NCI-H774 (cell line): ENCODE measurements at places on chromosomes 16 and 17.

DNA sequence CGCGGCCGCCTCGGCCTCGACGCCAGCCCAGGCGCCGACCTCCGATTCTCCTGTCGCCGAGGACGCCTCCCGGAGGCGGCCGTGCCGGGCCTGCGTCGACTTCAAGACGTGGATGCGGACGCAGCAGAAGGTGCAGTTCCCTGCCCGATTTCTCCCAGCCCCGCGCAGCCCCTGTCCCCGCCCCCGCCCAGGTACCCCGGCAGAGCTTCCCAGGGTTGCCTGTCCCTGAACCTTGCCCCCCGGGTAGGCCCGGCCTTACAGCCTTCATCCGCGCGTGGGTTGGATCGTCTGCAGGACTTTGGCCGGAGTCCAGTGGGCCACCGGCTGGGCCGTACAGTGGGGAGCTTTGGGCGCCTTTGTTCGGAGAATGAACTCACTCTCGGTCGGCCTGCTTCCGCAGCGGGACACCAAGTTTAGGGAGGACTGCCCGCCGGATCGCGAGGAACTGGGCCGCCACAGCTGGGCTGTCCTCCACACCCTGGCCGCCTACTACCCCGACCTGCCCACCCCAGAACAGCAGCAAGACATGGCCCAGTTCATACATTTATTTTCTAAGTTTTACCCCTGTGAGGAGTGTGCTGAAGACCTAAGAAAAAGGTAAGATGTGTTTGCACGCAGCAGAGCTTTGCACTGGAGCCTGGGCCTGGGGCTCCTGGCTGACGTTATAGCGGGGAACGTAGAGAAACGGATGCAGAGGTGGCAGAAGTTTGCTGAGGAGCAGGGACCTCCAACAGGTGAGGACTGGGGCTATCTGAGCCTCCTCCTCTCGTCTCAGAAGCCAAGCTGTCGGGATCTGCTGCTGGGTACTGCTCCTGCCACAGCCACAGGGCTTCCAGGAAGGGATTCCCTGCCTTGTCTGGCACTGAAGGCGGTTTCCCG lies 593 bp downstream of the GFER start:
- no peak for DNase-seq

- no peak for DNase-seq
Observed at GRCh38 chr16:58348986-58349385, 43.3 kb upstream of the GINS3 start.

GRCh38 chr17:17269926-17270773 lies 10.9 kb downstream of the COPS3 start:
- no peak for DNase-seq

- no peak for DNase-seq
Observed at GRCh38 chr17:58330997-58331814, 2.6 kb upstream of the TSPOAP1 start.

GRCh38 chr17:66165537-66166123 lies 26.3 kb downstream of the CEP112 start:
- DNase-seq, result peak; percentile 69

- no peak for DNase-seq
Observed at GRCh38 chr16:70694868-70695218, 9.0 kb upstream of the MTSS2 start.

DNA sequence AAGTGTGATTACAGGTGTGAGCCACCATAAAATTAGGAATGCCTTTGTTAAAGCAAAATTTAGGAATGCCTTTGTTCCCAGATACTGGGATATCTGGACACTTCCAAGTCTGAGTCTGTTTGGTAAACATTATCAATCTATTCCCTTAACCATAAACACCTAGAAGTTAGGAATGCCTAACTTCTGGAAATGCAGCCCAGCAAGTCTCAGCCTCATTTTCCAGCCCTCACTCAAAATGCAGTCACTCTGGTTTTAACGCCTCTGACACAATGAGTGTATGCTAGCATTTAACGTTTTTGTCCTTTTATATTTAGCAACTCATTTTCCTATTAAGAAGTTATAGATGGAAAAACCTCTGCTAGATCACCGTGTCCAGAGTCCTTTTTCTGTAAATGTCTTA lies 34.4 kb upstream of the HAS3 start:
- no peak for DNase-seq

- no peak for DNase-seq
Observed at GRCh38 chr16:23484510-23485256, 25.6 kb downstream of the GGA2 start.

DNA sequence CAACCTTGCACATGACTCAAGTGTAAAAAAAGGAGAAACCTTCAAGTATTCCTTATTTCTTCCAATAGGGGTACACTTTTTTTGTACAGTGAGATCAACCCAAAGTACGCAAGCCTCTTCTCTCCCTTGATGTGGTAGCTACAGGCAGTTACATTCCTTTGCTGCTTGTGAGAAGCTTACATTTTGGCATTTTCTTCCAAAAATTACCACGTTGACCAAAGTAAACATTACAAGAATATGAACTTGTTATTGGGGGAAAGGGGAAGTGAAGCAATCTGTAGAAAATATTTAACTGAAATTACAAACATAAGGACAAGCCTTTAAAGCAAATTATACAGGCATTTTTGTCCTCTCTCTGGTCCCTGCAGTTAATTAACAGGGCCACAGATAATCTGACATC lies 97.0 kb upstream of the TOB1 start:
- DNase-seq, result no peak

GRCh38 chr16:88366704-88367047 lies 16.1 kb upstream of the ZNF469 start:
- no peak for DNase-seq

GRCh38 chr17:37829592-37830123 lies 84.8 kb upstream of the HNF1B start:
- no peak for DNase-seq

DNA sequence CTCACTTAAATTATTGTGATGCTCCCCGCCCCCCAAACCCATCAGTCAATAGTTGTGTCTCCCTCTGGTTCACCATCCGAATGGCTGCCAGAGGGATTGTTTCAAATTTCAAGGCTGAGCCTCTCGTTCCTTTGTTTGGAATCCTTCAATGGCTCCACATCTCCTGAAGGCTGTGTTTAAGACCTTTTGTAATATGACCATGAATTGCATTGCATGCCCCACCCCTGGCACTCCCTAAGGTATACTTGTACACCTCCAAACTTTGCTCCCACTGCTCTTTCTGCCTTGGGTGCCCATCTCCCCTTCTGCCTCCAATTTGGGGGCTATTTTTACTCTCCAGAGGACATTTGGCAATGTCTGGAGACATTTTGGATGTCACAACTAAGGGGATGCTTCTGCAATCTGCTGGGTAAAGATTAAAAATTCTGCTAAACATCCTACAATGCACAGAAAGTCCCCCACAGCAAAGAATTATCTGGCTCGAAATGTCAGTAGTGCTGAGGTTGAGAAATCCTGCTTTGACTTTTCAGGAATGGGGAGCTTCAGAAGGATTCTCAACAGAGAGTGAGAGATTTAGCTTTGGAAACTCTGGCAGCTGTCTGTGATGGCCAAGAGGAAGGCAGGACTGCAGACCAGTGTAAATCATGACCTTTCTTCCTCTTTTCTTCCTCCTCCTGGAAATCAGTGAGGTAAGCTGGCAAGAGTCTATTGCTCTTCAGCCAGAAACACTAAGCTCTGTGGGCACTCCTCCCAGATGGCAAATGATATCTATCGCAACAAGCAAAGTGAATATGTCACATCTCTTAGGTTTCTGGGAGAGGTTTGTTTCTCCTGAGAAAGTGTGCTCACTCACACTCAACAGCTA lies 8.7 kb upstream of the IL4R start:
- no peak for DNase-seq

DNA sequence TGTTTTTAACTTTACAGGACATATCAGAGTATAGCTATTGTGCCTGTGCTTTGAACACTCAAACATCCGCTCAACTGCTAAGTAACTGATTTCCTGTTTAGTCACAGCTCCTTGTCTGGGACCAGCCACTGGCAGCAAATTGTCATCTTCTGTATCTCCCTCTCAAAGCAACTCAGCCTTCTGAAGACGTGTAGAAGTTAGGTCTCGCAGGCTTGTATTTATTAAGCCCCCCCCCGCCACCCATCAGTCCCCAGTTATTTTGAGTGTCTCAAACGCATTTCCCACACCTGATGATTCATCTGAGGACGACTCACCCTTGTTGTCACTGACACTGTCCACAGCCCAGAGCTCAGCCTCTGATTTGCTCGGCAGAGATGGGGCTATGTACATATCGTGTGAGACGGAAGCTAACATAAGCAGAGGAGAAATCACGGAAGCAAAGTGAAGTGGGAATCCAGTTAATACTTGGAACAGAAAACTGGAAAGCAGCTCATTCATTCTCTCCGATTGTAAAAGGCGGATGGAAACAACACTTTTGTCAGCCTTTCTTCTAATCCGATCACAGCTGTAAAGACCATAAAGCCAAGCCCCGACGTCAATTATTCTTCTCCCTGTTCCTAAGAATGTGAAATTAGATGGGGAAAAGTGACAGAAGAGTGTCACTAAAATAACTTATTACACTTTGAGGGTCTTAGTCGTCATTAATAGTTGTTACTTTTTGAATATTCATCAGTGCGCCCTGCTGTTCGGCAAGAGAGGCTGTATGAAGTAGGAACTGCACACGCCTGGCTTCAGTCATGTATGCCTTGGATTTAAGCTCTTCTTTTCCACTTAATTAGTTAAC lies 64.2 kb downstream of the PITPNC1 start:
- DNase-seq, result peak; percentile 34

DNA sequence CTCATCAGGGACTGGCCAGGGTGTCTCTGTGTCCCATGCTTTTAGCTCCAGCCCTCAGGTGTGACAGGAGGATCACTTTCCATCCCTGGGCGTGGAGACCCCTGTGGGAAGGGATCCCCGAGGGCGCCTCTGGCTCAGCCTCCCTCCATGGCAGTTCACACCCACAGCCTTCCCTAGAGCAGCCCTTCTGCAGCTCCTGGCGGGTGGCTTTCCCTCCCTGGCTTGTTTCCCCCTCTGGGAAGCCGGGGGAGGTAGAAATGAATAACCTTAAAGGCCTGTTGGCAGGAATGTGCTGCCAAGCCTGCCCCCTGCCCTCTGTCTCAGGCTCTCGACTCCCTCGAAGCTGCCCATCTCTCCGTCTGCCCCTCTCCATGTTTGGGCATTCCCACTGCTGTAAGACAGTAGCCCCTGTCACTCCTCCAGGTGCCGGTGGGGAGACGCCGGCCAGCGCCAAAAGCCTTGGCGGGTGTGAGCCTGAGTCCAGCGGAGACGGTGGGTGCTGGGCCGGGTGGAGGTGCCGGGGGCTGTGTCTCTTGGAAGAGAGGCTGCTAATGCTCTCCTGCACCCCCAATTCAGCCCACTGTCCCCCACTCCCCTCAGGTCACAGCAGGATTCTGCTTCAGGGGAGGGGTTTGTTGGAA lies 2.1 kb upstream of the ATP2A1 start:
- DNase-seq, result no peak

- no peak for DNase-seq
Observed at GRCh38 chr17:80696456-80696855, 151.8 kb downstream of the RPTOR start.

- no peak for DNase-seq
Observed at GRCh38 chr16:27980919-27981700, 82.4 kb downstream of the GSG1L start.

DNA sequence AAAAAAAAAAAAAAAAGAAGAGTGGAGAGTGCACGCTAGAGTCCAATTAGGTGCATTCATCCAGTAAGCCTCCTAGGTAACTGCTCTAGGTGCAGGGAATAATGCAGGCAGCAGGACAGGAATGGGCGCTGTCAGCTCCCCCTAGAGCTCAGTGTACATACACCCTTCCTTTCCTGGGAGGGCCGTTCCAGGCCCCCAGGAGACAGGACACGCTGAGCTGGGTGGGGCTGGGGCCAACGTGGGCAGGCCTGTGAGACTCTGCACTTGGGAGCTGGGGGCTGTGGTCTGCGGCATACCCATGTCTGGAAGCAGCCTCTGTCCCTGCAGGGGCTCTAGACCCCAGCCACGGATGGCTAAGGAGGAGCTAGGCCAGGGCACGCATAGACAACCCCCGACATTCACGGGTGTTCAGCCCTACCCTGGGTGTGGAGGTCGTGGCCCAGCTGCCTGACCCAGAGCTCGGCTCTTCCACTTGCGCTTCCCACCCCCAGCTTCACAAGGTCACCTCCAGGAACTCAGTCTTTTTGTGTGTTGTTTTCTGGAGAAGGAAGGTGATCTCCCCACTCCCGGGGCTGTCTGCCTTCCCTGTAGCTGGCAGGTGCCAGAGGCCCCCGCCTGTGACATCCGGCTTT lies 1.0 kb upstream of the ANTKMT start:
- DNase-seq, result no peak

DNA sequence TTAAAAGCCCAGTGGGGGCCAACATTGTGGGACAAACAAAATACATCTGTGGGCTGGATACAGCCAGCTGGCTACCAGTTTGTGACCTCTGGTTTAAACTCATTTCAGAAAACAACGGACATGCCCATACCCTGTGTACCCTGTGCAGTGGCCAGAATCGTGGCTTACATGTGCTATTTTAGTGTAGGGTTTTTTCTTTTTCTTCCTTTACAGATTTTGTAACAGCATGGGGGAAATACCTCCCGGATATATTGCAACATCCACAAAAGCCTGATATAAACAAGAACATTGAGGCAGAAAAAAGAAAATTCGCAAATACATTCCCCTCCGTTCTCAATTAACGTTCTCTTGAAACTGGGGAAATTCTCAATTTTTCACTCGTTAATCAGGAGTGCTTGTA lies 7.3 kb downstream of the HS3ST4 start:
- no peak for DNase-seq

DNA sequence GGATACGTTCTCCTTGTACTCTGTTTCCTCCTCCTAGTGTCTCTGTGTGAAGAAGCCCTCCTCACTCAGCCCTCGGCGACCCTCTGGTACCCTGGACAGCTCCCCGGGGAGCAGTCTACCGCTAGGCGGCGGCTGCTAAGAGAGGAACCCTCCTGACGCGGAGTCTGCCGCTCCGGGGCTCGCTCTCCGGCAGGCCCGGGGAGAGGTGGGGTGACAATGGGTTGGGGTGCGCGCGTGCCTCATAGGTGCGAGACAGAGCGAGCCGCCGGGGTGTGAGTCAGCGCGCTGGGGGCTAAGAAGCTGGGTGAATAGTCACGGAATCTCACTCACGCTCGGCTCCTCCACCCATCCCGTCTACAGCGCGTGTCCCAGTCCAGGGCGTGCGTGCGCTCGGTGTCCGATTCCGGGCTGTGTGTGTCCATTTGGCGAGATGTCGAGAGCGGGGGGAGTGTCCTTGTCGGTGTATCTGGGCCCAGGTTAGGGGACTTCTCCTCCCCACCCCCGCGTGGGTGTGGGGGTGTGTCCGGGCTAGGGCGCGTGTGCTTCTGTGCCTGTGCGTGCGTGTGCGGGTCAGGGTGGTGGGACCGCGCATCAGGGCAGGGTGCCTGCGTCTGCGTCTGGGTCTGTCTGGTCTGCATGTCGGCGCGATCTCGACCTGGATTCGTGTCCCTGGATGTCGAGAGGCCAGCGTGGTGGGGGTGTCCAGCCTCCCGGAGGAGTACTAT lies 577 bp upstream of the HS3ST2 start:
- no peak for DNase-seq

DNA sequence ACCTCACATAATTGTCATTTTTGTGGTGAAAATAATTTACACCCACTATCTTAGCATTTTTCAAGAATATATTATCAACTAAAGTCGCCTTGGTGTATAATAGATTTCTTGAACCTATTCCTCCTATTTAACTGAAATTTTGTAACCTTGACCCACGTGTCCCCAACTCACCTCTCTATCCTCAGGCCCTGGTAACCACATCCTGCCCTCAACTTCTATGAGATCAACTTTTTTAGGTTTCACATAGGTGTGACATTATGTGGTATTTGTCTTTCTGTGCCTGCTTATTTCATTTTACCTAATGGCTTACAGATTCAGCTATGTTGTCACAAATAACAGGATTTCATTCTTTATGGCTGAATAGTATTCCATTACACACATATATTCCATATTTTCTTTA lies 73.0 kb upstream of the CNTNAP4 start:
- no peak for DNase-seq

GRCh38 chr17:28467456-28468025 lies 5.9 kb upstream of the SLC13A2 start:
- no peak for DNase-seq
